Right lobe of liver (tissue), 6 donors: ENCODE measurements at places on chromosomes 12 and 14. TPM values are rescaled to one million over a fixed set of nuclear protein-coding genes. Genes with fewer than 3 reads are reported as not detected.

PSMC6 gene
- total RNA-seq, result 49.0 TPM

DNA sequence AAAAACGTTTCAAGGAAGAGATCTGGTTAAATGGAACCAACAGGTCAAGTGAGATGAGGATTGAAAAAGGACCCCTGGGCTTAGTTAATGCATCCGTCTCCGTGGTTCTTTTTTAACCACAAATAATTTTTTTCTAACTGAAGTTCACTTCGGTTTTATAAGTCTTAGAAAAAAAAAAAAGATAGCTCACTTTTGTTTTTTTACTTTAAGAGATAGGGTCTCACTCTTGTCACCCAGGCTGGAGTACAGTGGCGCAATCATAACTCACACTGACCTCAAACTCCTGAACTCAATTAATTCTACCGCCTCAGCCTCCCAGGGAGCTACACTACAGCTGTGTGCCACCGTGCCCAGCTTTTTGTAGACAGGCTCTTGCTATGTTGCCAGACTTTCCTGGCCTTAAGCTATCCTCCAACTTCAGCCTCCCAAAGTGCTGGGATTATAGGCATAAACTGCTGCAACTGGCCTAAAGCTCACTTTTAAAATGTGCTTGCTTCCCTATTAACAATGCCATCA lies 11.8 kb downstream of the HNRNPC start:
- H3K36me3 ChIP-seq, result peaks cover 8% of the 10 kb centered on the region
- peaks cover 62% of the 10 kb centered on the region for H3K4me1 ChIP-seq
- peak overlapping the region; percentile 10 for H3K27ac ChIP-seq
- no peaks in the 10 kb centered on the region for H3K27me3 ChIP-seq
- no peak overlapping the region for H3K4me3 ChIP-seq

ADAM21 gene
- not detected for total RNA-seq

DNA sequence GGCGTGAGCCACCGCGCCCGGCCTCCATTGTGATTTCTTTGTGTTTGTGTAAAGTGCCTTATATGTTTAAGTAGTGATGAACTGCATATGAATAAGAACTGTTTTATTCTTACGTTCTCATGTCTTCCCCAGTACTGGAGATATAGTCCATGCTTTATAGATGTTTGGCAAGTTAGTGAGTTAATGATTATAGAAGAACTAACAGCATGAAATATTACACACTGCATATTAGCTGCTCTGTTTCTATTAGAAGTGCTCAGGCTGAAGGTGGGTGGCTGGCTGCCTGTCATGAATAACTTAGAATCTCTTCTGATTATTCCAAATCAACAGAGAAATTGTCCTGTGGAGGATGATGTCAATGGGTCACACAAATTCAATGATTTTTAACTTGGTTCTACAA lies 709.4 kb downstream of the GALC start:
- no peak overlapping the region for H3K4me3 ChIP-seq
- no peak overlapping the region for H3K27ac ChIP-seq
- no peak for DNase-seq
- no peaks in the 10 kb centered on the region for H3K27me3 ChIP-seq
- H3K4me1 ChIP-seq, result no peaks in the 10 kb centered on the region

GRCh38 chr12:124938108-124938507 lies 23.7 kb upstream of the UBC start:
- no peak for DNase-seq
- H3K36me3 ChIP-seq, result no peaks in the 10 kb centered on the region
- peaks cover 12% of the 10 kb centered on the region for H3K4me1 ChIP-seq
- peak overlapping the region; percentile 43 for H3K4me3 ChIP-seq

FZD10 gene
- not detected for total RNA-seq
